ENCODE measurements at places on chromosomes 1 and 21.

DNA sequence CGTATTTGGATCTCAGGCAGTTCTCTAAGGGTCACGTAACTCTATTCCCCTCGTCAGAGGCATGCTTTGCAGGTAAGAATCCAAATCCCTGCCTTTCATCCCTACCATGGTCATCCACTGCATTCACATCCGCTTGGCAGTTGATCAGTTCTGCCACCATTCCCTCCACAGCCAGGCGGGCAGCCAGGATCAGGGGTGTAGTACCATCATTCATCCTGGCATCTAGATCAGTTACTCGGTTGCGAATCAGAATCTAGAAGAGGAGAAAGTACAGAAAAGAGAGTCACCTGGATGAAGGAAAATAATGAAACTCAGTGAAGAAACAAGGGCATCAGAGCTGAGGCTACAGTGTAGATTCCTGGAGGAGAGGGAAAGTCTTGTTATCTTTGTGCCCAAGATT lies 22.0 kb upstream of the ADAM30 start:
- no peak for DNase-seq

DNA sequence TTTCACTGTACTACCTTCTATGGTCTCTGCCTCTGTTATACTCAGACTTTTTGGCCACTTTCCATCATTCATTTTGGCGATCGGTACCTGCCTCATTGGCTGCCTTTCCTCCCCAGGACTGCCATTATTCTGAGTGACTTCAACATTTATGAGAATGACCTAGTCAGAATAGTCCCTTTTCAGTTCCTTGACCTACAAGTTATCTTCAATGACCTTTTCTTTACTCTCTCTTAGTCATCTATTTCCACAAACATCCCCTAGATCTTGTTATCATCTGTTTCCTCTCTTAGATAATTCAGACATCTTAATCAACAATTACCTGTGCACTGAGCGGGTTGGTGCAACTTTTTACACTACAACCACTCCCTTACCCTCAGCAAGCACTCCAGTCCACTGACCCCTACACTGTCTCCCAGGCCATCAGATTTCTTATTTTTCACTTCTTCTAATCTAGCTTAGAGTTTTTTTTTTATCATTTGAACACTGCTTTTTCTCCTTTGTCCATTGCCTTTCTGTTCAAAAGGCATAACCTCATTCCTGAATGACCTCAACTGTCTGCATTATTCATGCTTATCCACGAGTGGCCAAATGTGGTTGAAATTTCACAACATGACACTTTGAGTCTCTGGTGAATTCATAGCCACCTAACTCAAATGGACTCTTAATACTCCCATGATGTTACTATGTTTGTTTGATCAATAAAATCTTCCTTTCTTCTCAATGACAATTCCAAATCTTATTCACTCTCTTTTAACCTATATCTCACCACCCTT lies 112.7 kb downstream of the HMCN1 start:
- no peak for DNase-seq

- no peak for DNase-seq
These were observed 153.3 kb downstream of the NR5A2 start for GRCh38 chr1:200180821-200181220.

GRCh38 chr21:33936301-33937038 lies 20.9 kb upstream of the ATP5PO start:
- no peak for DNase-seq

GRCh38 chr1:8903410-8903809 lies 24.9 kb upstream of the ENO1 start:
- DNase-seq: no peak

- no peak for DNase-seq
These were observed 11.8 kb downstream of the DENND4B start for GRCh38 chr1:153934746-153935145.

- DNase-seq: no peak
These were observed 14.8 kb downstream of the IL6R start for GRCh38 chr1:154419620-154420571.

Data from NCI-H1436 (cell line).